Fibroblast of gingiva (primary cell): ENCODE measurements at places on chromosomes 5 and 9.

- no peak for DNase-seq
Measured at GRCh38 chr9:89531766-89532165, 33.9 kb upstream of the SEMA4D start.

DNA sequence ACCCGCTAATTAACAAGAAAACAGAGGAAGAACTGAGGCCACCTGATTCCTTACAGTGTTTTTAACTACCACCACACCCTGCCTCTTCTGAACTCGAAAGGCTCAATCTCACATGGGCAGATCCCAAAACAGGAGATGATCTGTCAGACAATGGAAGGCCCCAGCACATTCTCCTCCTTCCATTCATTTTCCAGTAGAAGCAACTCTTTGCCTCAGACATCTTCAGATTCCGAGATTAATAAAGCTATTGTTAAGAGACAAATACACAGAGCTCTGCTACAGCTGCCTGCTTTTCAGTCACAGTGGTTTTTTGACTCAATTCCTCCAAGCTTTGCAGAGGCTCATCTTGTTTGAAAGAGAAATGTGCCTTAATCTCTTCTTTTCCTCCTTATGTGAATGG is 127.2 kb upstream of the ADAMTSL1 start:
- DNase-seq, result no peak

- no peak for DNase-seq
Measured at GRCh38 chr5:26791433-26791832, 247.0 kb downstream of the CDH9 start.

- peak; percentile 19 for DNase-seq
Measured at GRCh38 chr9:72537011-72537545, 15.7 kb downstream of the TMC1 start.

GRCh38 chr9:101791938-101792337 is 53.5 kb upstream of the GRIN3A start:
- peak; percentile 57 for DNase-seq

DNA sequence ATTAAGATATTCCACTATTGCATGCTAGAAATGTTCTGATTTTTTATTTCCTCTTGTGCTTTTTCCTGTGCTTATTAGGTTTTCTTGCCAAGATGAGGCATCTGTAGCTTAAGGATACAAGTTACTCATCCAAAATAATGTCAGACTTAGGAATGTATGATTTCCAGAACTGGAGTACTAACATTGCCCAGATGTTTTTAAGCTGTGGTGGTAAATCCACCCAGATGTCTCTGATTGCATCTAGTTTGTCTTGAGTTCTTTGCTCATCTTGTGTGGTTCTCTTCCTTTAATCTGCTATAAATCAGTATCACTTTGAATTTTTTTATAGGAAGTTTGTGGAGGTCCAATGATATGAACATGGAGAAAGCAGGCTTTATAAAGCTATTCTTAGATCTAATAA is 337.5 kb upstream of the ZNF608 start:
- DNase-seq, result peak; percentile 91

GRCh38 chr9:83473488-83473971 is 64.7 kb downstream of the FRMD3 start:
- no peak for DNase-seq

DNA sequence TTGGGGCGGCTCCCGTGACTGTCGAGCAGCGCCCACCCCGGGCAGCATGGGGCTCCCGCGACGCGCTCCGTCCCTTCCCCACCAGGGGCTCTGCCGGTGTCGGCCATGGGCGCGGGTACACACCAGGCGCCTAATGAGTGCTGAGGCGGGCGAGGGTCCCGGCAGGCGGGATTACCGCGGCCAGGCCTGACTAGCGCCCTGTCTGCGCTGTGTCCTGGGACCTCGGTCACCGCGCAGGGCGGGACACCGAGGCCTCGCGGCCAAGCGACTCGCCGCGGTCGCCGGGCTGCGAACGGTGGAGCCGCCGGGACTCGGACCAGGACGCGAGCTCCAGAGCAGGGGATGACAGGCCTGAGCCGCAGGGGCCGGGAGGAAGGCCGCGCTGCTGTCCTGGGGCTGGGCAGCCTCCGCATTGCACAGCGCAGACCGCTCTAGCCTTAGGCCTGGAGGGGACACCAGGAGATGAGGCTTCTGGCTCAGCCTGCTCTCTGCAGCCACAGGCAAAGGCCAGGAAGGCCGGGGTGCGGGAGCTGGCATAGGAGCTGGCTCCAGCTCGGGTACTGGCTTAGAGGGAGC is 14.1 kb downstream of the LCN10 start:
- DNase-seq, result peak; percentile 37

GRCh38 chr9:38227656-38228055 is 158.6 kb upstream of the SHB start:
- no peak for DNase-seq

GRCh38 chr9:12231832-12232231 is 461.4 kb upstream of the TYRP1 start:
- DNase-seq, result no peak

DNA sequence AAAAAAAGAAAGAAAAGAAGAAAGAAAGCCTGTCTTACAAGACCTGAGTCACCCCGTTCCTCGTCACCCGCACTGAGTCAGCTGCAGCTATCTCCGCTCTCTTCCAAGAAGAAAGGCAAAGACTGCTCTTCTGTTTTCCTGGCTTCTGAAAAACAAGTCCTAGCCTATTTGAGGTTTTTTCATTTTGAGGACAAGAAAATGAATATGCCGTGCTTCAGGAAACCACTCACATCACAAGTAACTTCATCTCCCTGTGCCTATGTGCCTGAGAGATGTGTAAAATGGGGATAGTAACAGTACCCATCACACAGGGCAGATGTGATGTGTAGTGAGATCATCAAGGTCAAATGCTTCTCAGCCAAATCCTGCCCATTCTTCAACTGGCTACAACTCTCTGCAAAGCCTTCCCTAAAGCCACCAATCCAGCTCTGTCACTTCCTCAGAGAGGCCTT is 78.4 kb downstream of the GLDC start:
- peak; percentile 81 for DNase-seq

DNA sequence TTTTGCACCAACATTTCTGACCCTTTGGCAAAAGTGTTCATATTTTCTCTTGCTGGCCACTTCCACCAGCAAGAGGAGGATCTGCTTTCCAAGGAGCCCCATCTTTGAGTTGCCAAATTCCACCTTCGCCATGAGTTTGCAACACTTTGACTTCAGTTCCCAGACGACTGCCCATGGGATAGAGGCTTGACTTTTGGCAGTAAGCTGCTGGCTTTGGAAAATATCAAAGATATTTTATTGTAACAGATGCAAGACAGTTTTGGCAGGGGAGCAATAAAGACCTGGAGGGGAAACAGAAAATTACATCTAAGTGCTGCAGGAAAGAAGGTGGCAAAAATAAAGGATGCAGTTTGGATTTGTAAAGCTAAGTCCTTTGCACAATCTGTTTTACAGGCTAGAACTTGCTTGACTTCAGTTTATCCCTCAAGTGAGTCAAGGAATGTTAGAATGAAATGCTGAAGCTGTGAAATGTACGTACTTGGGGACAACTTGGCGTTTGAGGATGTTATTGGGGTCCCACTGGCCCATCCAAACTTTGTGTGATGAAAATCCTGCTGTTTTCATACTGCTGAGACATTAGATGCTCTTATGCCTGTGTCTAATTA is 232.9 kb downstream of the GOLPH3 start:
- DNase-seq, result no peak

DNA sequence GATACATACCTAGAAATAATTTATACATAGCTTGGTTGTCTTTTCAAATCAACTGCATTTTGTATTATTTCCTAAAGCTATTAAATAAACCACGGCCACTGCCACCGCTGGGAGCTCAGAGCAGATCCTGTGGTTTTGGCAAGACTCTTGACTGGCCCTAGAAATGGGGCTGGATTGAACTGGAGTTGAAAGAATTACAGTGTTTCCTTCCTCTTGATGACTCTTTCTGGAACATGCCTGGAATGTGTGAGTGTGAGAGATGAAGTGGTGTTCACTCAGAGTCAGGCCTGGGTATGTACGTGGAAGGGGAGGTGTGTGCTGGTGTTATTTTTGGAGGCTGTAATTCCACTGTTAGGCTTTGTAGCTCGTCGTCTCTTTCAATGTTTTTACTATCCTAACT is 45.9 kb downstream of the TEK start:
- peak; percentile 8 for DNase-seq

- no peak for DNase-seq
Measured at GRCh38 chr9:123074628-123075027, 41.2 kb downstream of the GPR21 start.

DNA sequence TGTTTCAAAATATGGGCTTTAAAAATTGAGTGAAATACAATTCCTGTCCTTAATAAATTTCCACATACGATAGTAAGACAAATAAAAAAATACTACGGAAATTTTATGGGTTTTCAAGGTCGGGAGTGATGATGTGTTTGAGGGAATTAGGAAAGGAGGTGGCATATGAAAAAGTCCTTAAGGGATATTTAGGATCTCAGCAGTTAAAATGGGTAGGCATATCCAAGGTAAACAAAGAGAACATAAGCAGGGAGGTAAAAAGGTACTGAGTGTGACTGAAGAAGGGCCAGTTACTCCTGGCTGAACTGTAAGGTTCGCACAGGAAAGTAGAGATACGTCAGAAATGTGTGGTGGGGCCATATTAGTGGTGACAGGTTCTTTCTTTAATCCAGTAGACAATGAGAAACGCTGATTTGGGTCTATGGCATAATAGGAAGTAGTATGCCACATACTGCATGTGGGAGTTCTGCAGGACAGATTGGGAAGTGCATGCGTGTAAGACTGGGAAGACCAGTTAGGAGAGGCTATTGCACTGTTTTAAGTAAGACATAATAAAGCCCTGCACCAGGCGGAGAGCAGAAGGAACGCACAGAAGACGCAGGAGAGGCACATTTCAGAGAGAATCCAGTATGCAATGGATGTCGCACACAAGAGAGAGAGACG is 937 bp upstream of the HMGCR start:
- DNase-seq, result peak; percentile 87

- no peak for DNase-seq
Measured at GRCh38 chr9:92360083-92360482, 34.3 kb downstream of the CENPP start.

DNA sequence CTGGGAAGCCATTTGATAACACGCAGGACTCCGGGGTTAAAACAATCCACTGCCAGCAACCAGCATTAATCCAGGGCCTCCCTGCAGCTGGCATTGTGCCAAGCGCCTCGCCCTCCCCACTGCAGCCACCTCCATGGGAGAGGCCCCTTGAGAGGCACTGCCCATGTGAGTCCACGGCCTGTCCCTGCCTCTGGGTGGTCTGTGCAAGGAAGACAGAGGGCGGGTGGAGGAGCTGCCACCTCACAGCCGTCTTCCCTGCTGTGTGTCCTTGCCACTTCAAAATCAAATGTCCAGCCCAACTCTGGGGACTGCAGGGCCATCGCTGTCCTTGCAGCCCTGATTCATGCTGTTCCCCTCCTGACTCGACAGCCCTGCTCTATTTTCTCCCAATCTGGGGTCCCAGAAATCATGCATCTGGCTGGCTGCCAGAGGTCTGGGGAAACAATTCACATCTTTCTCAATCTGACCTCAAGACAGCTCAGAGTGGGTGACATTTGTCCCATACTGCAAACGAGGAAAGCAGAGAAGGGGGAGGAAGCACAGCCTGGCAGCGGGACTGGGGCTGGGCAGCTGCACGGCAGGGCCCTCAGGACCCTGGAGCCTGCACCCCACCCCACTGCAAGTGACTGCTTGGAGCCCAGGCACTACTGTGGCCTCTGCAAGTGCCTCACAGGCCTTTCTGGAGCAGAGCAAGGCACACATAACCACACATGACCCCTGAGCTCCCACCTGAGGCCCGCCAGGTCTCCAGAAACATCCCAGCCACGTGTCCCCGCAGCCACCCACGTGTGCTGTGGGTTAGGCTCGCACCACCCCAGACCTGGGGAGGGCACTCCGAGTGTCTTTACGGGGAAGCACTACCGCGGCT is 15.7 kb downstream of the BRD3OS start:
- DNase-seq, result no peak

DNA sequence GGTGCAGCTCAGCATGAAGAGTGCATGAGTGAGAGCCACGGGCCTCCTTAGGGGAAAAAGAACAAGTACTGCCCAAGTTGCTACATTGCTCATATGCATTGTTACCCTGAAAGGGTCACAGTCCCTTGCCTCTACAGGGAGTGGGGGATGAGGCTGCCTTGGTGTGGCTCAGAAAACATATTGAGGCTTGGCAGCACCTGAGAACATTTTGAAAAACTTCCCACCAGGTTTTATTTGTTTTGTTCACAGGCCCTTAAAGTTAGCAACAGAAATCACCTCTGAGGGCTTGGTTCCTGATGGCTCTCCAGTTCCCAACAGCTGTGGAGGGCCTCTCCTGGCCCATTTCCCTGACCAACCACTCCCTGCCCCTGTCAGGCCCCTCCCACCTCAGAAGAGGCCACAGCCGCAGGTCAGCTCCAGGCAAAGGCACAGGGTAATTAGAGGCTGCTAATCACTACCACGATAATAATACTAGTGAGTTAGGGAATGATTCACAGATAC is 90.7 kb upstream of the ADRA1B start:
- DNase-seq, result no peak

DNA sequence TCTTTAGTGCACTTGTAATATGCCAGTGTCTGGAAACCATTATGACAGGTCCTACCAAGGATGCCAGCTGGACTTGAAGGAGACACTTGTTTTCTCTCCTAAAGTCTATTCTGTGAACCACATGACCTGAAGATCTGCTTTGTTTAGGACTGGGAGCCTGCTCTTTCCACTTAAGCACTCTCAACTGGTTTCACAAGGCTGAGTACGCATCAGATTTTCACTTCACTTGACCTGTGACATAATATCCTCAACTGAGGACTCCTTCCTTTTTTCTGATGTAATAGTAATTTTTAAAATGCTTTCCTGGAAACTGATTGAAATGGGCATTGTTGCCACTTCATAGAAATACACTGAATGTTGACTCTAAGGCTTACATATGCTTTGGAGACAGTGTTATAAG is 52.2 kb downstream of the PDE8B start:
- no peak for DNase-seq

DNA sequence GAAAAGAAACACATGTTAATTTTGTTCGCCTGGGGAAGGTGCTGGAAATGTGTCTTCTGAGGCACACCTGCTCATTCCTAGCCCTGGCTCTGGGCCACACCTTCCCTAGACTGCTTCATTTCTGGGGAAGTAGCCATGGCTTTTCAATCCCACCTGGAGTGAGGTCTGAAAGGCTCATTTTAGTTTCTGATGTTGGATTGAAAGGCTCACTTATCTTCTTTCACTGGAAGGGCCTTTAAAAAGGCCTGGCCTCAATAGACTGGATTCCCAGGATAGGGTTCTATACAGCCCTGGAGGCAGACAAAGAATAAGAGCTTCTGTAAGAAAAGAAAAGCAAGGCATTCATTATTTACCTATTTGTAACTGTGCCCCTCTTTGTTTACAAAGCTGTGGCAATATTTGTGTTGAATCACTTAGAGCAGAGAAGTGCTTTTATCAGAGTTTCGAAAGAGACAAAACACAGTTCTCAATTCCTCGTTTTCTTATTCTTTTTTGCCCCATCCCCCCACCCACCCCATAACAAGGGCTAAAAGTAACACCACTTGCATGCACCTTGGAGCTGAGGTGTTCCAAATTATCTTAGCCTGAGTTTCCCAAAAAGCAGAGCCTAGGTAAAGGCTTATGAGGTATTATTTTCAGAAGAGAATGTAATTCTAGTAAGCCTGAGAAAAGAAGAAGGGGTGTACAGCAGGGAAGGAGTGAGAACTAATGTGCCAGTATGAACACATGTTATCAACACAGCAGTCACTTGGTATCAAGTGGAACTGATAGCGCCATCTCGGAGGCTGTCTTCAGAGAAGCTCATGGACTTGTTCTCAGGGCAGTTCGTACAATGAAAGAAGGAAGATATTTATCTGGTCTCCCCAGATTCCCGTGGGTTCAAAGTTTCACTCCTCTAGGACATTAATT is 413.1 kb downstream of the KCTD16 start:
- DNase-seq, result no peak

GRCh38 chr5:7181841-7182240 is 214.1 kb upstream of the ADCY2 start:
- no peak for DNase-seq
